ENCODE measurements at places on chromosomes 2 and 18. TPM values are rescaled to one million over a fixed set of nuclear protein-coding genes. Genes with fewer than 3 reads are reported as not detected.
A peak's percentile ranks its signal among the peaks of the same experiment; 100 is the strongest.

GRCh38 chr2:39728941-39729351 is 50.1 kb downstream of the THUMPD2 start:
- no peak for DNase-seq

DNA sequence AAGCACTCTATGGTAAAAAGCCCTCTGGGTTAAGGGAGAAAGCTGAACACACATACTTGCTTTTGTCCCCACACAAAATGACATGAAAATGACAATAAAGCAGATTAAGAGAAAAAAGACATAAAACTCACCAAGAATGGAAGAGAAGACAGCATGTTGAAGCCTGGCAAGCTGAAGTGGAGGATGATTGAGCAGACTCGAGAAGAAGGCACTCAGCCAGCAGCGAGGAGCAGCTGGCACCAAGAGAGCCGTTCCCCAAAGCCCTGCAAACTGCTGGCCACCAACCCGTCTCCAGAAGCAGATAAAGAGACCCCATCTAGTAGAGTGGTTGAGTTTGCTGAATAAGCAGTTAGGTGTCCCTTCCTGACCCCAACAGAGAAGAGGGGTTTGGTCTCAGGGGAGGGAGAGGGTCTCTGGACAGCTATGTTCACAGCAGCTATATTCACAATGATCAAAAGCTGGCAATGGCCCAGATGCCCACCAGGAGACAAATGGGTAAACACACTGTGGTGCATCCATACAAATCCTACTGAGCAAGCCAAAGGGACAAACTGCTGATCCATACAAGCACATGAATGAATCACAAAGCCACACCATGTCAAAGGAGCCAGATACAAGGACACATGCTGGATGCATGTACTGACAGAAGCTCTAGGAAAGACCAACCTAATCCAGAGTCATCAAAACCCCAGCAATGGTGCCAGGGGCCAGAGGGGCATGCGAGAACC is 36.9 kb downstream of the FAM168B start:
- no peak for DNase-seq

GRCh38 chr18:23337599-23338444 is 115.3 kb upstream of the RIOK3 start:
- no peak for DNase-seq

DNA sequence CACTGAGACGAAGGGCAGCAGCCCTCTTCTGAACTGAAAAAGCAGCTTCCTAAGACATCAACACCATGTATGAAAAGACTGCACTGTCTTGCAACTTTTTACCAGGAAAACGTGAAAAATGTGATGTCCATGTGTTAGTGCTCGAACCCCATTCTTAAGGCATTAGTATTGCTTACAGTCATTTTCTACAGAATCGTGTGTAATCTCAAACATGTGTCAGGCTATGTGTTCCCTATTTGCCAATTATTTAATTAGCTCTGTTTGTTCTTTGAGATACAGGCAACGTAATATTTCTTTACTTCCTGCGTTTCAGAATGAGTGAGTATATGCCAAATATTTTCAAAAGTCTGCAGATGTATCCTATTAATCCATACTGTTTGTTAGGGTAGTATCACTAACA is 307.7 kb upstream of the CCDC68 start:
- no peak for DNase-seq

GRCh38 chr2:202014318-202014717 is 19.3 kb upstream of the FZD7 start:
- no peak for DNase-seq

- no peak for DNase-seq
Measured at GRCh38 chr2:181851726-181852125, 39.8 kb upstream of the ITPRID2 start.

- no peak for DNase-seq
Measured at GRCh38 chr2:42106257-42106816, 58.5 kb downstream of the PKDCC start.

DNA sequence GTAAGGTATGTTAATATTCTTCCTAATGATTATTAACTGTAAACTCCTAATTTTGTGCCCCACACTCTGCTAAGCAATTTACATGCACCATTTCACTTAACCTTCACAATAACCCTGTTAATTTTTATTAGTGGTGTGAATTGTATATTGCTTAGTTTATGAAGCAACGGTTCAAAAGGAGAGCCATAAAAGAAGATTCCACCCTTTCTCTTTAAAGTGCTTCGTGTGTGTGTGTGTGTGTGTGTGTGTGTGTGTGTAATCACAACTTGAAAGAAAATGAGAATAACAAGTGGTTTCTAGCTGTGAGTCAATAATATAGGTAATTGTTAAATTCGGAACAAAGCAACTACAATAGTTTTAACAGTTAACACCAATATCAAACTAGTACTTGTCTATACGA is 60.6 kb downstream of the CCNT2 start:
- peak; percentile 50 for DNase-seq

DNA sequence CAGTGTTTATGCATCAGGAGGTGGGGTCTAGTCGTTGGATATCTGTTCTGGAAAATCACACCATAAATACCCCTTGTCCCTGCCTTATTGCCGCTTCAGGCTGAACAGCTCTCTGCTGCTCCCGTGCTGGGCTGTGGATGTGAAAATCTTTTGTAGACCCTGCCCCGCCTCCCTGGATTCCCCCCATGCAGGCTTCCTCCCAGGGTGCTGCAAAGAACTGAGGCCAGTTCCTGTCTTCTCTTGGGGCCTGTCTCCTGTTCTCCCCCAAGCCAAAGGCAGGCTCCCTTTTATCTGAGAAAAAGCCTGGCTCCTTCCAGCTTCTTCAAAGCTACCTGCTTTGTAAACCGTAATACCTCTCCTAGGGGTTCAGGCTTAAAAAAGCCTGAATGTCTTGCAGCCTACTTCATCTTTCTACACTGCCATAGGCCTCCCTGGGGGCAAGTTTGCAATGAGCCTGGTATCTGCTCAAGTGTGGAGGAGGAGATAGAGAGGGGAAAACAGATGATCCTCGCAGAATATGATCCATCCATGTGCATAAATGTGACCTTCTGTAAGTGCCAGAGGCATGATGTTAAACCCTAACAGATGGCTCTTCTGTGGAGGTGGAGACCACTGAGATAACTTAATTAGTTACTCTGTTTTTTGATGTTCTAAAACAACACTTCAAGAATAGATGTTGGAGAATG is 55.3 kb downstream of the VWA3B start:
- DNase-seq = no peak

- DNase-seq = no peak
Measured at GRCh38 chr2:237221443-237221842, 135.8 kb downstream of the COPS8 start.

DNA sequence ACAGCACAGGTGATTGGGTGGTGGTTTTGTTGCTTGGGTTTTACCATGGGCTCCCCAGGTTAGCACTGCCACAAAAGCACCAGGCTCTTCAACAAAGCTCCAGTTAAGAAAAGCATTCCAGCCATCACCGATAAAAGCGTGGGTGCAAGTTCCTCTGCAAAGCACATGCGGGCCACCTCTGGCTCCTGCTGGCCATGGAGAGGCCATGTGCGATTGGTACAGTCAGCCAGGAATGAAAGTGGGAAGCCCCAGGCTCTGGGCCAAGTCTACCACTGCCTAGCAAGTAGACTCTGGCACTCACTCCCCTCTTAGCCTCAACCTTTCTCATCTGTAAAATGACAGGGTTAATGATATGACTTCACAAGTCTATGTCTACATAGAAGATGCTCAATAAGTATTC is 36.0 kb downstream of the BCL11A start:
- no peak for DNase-seq

DNA sequence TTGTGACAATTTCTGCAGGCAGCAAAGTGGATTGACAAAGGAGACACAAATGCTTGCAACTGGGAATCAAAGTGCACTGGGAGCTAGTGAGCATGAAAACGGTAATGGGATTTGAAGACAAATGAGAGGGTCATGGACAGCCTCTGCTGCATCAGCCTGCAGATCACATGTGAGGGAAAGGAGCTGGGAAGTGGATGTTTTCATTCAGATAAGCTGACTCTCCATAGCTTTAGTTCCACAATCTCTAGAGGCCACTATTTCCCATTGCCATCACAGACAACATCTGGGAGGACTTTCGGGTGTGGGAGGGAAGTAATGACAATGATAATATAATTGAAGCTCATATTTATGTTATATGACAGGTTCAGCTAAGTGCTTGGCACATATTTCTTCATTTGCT is 28.4 kb downstream of the ADCYAP1 start:
- no peak for DNase-seq

- DNase-seq = no peak
Measured at GRCh38 chr2:54063967-54064535, 51.4 kb upstream of the ACYP2 start.

DNA sequence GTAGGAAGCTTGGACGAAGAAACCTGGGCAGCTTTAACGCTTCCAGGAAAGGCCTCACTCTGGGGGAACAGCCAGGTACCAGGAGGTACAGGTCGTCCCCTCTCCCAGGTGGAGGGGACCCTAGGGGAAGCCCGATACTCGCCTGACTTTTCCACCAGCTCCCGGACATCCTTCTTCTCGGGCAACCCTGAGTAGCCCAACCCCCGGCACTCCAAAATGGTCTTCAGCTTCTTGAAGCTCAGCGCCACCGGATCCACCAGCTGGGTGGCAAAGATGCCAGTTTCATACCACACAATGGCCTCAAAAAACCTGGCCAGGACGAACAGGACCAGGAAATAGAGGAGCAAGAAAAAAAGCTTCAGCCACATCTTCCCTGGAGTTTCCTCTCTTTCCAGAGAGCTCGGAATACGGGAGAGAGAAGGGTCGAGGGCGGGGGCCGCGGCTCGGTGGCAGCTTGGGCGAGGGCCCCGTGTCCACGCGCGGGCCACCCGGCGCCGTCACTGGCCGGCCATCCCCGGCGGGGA is 1.1 kb downstream of the RNF103 start:
- peak; percentile 63 for DNase-seq

DNA sequence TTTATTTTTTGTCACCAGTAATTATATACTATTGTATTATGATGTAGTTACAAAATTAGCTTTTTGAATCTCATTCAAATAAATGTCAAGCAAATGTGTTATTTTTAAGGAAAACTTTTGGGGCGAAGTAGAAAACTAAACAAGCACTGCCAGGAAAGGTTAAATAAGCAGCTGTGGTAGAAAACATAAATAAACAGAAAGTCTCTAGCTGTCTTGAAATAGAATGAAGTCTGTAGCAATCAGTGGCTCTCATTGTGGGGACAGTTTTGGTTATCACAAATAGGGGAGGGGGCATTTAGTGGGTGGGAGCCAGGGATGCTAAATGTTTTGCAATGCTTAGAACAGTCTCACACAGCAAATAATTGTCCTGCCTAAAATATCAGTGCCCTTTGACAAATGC is 3.4 kb downstream of the INSIG2 start:
- no peak for DNase-seq

GRCh38 chr2:231297108-231297908 is 98.2 kb upstream of the B3GNT7 start:
- DNase-seq = peak; percentile 80

- DNase-seq = no peak
Measured at GRCh38 chr18:67733088-67733487, 216.6 kb upstream of the DSEL start.

GRCh38 chr2:25597881-25598280 is 75.5 kb downstream of the DTNB start:
- DNase-seq = no peak

- peak; percentile 22 for DNase-seq
Measured at GRCh38 chr2:103208916-103209315, 447.1 kb downstream of the TMEM182 start.

GRCh38 chr2:241355983-241356870 is at the start of gene FARP2:
Gene FARP2 (plus strand): TSS chr2:241356285. CDS start chr2:241373108, 16,823 bp downstream.
- DNase-seq = peak; percentile 100

ICOS gene
- 0.36 TPM for total RNA-seq

PIEZO2 gene
- total RNA-seq = 1.4 TPM

LPIN2 gene
- total RNA-seq = 59.2 TPM

DUSP28 gene
- total RNA-seq = 3.5 TPM

SPP2 gene
- total RNA-seq = not detected

CNPPD1 gene
- total RNA-seq = 110 TPM

THSD7B gene
- total RNA-seq = not detected

TMEM182 gene
- total RNA-seq = 3.4 TPM

MYOM1 gene
- total RNA-seq = 5.5 TPM

POTEC gene
- total RNA-seq = not detected

CCDC102B gene
- 4.3 TPM for total RNA-seq

NMUR1 gene
- total RNA-seq = 0.87 TPM

PLB1 gene
- total RNA-seq = 3.6 TPM

LINC00305 gene
- total RNA-seq = not detected

ZC3H8 gene
- total RNA-seq = 8.7 TPM

AFF3 gene
- 5.2 TPM for total RNA-seq

CSRNP3 gene
- 4.6 TPM for total RNA-seq

TWIST2 gene
- total RNA-seq = 3.1 TPM

CNDP1 gene
- total RNA-seq = 0.19 TPM
